ENCODE measurements at places on chromosomes 1 and 21.
A peak's percentile ranks its signal among the peaks of the same experiment; 100 is the strongest.

DNA sequence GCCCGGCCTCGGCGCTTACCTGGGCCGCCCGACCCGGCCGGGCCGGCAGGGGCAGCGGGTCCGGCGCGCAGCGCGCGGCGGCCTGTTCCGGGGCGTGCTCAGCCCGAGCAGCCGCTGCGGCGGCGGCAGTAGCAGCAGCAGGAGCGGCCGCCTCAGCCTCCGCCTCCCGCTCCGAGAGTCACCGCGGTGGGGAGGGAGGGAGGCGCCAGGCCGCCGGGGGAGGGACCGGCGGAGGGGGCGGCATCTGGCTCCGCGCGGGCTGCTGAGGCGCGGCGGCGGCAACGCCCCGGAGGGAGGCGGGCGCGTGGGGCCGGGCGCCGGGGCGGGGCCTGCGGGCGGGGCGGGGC, at the start of gene CTNNBIP1:
Gene CTNNBIP1, minus strand, starts transcription at position 194 of the 347 bp plus-strand sequence. CDS start 38,205 bp downstream, outside the sequence.
- no peak for DNase-seq

- no peak for DNase-seq
These were observed 2.8 kb upstream of the LYPD8 start for GRCh38 chr1:248758352-248758751.

GRCh38 chr1:54249819-54250435, 50.0 kb downstream of the MRPL37 start:
- DNase-seq = no peak

DNA sequence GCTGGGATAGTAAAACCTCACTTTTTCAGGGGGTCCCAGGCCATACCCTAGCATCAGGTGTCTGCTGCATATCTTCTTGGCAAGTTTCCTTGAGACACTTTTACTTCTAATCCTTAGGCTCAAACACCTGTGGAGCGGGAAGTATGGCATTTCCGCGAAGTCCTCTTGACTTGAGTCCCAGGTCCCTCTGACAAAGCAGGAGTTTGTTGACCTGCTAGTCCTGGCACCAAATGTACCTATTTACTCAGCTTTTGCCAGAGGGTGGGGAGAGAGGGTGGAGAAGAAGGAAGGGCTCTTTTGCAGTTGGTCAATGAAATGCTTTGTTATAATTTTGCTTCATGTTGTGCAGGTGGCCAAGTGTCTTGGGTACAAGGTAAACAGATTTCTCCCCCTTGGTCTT, 59.7 kb downstream of the CLIC6 start:
- no peak for DNase-seq

DNA sequence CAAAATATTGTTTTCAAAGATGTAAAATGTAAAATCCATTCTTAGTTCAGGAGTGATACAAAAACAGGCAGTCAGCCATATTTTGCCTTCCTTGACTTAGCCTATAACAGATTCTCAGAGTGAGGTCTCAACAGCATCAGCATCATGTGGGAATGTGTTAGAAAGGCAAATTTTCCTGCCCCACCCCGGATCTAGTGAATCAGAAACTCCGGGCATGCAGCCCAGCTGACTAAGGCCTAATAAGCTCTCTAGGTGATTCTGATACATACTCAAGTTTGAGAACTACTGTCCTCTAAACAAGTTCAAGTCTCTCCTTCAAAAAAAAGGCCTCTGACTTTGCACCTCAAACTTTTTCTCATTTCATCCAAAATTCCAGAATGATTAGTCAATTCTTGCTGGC, 46.9 kb upstream of the PRRC2C start:
- no peak for DNase-seq

GRCh38 chr1:54157401-54157800, 4.6 kb upstream of the CDCP2 start:
- no peak for DNase-seq

- DNase-seq = no peak
These were observed 20.5 kb downstream of the NID1 start for GRCh38 chr1:236044341-236044740.

DNA sequence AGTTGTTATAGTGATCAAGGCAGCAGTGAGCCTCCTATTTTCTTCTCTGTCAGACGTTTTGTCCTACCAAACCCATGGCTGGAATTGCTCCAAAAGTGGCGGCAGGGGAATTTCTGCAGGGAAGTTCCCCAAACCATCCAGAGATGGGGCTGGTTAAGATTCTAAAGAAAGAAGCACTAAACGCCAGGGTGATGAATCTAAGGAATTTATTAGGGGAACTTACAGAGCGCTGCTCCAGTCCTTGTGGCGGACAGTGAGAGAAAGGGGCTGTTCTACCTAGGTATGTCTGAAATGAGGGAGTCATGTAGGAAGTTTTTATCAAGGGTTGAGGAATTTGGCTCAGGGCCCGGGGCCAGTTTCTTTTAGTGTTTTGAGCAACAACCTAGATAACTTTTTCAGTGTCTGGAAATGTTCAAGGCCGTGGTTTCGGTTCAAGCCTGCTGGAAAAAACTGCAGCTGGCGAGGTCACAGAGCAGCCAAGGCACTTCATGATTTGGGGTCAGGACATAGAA, 222.4 kb upstream of the B3GALT2 start:
- no peak for DNase-seq

DNA sequence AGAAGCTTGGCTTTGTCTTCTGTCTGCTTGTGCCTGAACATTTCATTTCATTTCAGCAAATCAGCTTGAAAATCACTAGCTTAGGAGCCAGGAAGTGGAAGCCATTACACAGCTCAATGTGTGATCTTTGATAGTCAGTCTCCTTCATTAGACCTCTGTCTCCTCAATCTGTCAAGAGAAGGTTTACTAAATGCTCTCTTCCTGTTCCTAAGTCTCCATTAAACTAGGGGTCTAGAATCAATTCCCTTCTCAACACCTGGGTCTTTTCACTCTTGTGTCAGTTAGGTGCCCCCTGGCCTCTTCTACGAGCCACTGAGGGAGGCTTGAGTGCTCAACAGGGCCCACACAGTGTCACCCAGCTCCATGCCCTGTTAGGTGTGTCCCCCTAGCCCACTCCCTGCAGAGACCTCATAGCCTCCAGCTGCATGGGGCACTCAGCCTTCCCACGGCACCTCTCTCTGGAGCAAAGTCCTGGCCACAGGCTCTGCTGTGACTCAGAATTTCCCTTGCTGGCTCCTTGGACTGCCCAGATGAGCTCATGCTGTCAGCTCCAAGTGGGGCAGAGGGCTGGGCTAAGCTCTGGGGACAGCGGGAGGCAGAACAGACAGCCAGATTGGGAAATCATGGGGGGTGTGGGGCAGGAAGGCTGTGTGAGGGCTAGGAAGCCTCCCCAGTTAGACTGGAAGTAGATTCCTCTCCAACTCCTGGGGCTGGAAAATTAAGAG, 115.7 kb upstream of the IPO9 start:
- DNase-seq = peak; percentile 65

GRCh38 chr21:42025376-42026081, 15.4 kb upstream of the ZBTB21 start:
- DNase-seq = no peak

All from posterior cingulate gyrus (tissue), 11 donors.